Foreskin melanocyte (primary cell): ENCODE measurements at places on chromosomes 6 and 20.

DNA sequence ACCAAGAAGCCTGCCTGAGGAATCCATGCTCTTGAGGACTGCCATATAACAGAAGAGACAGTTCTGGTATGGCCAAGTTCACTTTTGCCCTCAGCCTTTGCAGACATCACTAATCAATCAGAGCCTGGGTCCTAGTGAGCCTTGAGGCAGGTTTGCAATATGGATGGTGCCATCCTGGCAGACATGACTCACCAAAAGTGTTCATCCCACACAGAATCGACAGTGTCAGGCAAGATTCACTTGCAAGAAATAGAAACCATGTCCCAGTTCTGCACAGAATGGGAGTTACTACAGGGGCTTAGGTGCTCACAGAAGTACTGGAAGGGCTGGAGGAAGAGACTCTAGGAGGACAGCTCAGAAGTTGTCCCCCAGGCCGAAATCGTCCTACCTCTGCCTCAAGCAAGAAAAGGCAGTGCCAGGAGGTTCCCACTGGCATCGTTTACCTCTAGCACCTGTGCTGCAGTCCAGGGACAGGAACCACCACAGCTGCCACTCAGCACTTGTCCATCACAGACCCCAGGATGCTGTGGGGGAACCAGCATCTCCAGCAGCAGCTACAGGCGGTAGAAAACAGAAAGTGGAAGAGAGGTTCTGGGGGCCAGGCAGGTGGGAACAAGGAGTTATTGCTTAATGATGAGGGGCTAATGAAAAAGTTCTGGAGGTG, 42.6 kb upstream of the PHACTR3 start:
- DNase-seq: no peak

DNA sequence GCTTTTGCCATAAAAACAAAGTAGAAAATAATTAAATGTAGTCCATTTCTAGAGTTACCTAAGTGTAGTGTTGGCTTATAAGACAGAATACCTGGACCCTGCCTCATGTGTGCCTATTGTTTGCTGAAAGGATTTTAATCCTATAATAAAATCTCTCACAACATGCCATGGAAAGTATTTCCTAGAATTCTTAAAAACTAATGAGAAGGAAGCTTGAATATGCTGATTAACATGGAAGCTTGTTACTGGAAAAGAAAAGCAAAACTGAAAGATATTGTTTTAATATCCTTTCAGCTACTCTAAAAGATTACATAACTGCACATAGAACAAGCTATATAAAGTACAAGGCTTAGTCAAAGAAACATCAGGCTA, 18.0 kb upstream of the FAM135A start:
- no peak for DNase-seq

DNA sequence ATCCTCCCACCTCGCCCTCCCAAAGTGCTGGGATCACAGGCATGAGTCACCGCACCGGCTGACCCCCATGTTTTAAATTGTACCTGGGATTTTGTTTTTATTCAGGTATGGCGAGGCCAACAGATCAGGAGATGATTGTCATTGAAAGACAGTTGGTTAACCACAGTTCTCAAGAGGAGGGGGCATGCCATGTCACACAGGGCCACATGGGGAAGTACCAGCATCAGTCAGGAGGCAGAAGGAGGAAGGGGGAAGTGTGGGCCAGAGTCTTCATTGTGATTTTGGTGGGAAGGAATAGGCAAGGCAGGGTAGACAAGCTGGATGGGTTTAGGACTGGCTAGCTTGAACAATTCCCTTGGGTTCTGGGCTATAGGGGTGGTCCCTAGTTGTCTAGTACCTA, 9.9 kb upstream of the MMP9 start:
- DNase-seq: no peak

GRCh38 chr6:142325111-142325510, 23.3 kb downstream of the ADGRG6 start:
- no peak for DNase-seq
